GOT3 (cell line): ENCODE measurements at places on chromosomes 12 and 14.

DNA sequence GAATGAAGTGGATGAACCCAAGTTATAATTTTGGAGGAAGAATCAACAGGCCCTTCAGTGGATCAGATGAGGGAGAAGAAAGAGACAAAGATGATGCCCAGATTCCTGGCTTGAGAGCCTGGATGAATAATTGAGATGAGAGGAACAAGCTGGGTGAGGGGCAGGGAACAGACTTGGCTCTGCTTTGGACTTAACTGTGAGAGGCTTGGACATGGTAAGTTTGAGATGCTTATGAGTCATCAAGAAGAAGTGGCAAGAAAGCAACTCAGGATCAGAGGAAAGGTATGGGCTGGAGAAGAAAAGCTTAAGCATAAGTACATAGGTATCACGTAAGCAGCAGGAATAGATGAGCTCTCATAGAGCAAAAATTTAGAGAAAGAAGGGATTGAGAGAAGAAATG, 55.3 kb downstream of the FIGNL2 start:
- DNase-seq = no peak

DNA sequence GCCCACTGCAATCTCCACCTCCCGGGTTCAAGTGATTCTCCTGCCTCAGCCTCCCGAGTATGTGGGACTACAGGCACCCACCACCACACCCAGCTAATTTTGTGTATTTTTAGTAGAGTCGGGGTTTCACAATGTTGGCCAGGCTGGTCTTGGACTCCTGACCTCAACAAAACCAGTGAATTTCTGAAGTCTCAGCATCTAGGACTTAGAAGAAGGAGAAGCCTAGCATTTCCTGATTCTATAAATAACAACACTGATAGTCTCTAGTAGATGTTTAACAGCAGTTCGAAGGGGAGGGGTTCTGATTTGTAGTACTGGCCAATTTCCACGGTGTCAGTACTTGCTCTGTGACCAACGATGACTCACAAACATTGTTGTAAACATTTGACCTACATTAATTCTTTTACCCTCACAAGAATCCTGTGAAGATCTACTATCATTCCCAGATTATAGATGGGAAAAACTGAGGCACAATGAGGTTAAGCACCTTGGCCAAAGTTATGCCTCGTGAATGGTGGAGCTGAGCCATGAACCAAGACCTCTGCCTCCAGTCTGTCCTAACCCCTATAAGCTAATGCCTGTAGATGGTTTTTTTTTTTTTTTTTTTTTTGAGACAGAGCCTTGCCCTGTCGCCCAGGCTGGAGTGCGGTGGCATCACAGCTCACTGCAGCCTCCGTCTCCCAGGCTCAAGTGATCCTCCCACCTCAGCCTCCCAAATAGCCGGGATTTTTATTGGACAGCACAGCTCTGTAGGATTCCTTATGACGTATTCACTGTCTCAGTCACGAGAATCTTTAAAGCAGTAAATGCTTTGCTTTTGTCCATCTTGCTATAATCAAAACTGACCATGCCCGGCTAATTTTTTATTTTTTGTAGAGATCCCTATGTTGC, 5.2 kb downstream of the P2RX4 start:
- no peak for DNase-seq

- DNase-seq = no peak
Observed at GRCh38 chr14:94157197-94157596, 16.9 kb upstream of the PPP4R4 start.

DNA sequence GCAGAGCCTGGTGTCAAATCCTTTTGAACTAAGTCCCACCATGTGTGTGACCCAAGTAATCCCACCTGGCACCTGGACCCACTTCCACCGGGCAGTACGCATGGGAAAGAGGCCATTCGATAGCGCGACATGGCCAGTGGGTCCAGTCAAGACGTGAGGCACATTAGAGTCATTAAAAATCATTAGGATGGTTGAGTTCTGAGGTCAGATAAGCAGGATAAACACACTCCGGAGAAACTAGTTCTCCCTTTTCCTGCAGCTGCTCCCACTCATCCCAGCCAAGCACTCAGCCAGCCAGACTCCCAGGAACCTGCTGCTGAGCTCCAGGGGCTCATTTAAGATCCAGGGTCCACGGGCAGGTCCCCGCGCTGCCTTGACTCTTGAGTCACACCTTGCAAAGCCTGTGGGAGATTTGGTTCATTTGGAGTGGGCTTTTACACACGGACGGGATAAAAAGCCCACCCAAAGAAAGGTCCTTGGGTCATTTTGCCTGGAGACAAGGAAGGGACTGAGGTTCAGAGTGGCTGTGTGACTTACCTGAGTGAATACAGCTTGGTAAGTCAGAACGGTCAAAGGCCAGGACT, 313.9 kb downstream of the BCL11B start:
- DNase-seq = no peak

GRCh38 chr14:79638672-79639266, 572.5 kb downstream of the DIO2 start:
- DNase-seq = no peak

- no peak for DNase-seq
Observed at GRCh38 chr14:53683229-53683628, 273.4 kb downstream of the BMP4 start.

- no peak for DNase-seq
Observed at GRCh38 chr14:98210045-98210672, 1061.8 kb downstream of the BCL11B start.

DNA sequence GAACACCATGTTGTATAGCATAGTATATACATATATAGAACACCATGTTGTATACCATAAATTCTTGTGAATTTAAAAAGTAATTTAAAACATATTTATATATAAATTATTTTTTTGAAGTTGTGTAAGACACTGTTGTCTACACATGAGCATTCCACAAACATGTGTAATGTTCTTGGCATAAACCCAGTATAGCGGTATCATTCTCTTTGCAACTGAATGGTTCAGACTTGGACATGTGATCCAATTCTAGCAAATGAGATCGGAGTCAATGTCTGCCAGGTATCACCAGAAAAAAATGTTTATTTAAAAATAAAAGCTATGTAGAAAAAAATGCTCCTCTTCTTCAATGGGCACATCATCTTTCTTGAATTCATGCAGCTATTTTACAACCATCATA, 33.9 kb downstream of the CEP290 start:
- DNase-seq = no peak

DNA sequence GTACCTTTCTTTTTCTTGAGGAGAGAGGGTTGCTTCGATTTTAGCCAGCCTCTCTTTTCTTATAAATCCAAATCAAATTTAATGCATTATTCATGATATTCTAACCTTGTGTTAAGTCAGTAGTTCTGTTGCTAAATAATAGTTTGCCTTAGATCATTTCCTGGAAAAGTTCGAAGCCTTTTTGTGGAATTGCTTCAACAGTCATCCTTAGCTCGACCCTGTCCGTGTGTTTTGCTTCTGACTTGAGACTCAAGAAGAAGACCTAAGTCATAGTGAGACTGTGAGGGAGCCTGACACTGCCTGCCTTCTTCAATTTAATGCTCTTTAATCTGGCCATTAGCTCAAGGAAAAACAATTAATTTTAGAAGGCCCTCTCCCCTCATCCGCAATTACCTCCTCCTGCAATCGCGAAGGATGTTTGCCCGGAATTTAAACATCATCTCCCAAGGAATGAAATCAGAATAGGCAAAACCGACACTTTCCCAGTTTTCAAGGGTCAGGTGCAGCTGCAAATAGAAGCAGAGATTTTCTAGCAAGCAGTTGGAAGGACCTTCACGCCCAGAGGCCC, 453 bp upstream of the SLC4A8 start:
- DNase-seq = no peak

- no peak for DNase-seq
Observed at GRCh38 chr12:132279184-132279889, 50.1 kb downstream of the GALNT9 start.

DNA sequence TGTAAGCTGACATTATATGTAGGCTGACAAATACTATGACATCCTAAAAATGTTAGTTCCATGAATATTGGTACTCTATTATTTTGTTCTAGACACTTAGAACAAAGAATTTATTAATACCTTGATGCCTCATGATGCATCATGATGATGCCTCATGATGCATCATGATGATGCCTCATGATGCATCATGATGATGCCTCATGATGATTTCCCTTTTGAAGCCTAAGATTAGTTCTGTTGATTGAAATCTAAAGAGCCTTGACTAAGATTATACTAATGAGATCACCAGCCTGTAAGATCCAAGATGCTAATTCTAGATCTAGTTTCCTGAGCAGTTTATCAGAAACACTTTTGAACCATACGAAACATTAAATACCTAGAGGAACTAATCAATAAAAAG, 4.6 kb upstream of the CEP128 start:
- DNase-seq = no peak

- no peak for DNase-seq
Observed at GRCh38 chr12:24389394-24389793, 439.9 kb upstream of the SOX5 start.

- no peak for DNase-seq
Observed at GRCh38 chr12:2322554-2323120, 269.9 kb downstream of the CACNA1C start.

- DNase-seq = no peak
Observed at GRCh38 chr14:74905595-74906142, 17.4 kb downstream of the RPS6KL1 start.

DNA sequence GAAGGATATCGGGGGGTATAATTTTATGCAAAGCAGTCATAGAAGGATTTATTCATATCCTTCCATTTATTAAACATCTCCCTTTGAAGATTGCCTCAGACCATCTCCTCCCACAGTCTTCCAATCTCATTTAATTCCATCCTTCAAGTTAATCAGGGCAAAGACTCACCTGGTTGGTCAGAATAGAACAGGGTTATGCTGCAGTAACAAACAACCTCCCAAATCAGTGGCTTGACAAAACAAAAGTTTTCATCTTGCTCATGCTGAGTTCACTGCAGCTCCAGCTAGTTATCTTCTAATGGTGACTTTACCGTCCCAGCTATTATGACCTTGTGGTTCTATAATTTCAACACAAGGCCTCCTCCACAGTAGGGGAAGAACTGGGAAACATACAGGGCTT, 48.8 kb upstream of the MTERF2 start:
- DNase-seq = no peak

DNA sequence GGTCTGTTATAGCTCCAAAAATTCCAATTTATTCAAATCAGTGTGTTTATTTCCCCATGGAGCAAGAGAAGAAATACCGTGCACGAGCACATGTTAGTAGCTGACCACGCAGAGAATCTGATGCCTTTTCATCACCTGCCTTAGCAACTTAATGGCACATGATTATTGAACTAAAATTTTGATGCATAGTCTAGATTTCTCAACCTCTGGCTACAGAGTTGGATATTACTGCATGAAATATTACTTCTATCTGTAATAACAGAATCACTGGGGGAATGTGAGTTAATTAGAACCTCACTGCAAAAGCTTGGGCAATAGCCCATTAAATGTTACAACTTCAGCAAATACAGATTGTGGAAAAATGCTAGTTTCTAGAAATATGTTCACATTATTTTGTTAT, 335.8 kb downstream of the FLRT2 start:
- no peak for DNase-seq

- DNase-seq = no peak
Observed at GRCh38 chr12:55818140-55818728, 393 bp downstream of the ORMDL2 start.

DNA sequence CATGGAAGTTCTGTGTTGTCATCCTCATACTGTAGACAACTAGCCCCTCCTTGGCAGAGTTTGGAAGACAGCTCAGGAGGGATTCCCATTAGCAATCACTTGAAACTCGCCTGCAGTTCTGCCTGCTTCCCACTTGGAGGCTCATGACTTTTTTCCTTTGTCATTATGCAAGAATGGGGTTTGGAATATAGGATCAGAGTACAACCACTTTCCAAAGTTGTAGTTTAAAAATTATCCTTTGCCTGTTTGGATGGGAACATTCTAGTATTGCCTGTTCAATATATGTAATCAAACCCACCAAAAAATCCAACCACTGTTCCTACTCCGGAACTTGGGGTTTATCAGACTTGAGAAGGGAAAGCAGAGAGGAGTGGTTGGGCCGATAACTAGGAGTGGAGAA, 2.1 kb upstream of the GPD1 start:
- no peak for DNase-seq

DNA sequence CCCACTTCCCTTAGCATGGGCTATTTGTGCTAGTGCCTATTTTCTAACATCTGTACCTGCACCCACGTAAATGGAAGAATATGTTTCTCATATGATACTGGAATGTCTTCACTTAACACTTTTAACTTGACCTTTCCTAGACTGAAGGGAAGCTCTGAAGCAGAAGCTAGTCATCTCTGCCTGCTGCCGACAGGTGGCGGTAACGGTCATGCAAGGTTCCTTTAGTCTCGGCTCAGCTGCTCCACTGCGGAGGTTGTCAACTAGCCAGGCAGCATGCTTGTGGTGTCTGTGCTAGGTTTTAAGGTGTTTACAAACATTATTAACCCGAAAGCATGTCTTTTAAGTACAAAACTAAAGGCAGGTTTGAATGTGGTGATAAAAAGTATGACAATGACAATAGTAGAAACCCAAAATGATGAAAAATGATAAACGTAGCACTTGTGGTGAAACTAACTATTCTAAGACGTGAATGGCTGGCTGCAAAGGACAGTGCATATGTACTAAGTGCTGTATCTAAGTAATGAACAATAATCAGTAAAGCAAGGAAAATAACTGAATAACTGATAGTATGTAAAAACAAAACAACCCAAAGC, 117.2 kb downstream of the GRIN2B start:
- DNase-seq = no peak

DNA sequence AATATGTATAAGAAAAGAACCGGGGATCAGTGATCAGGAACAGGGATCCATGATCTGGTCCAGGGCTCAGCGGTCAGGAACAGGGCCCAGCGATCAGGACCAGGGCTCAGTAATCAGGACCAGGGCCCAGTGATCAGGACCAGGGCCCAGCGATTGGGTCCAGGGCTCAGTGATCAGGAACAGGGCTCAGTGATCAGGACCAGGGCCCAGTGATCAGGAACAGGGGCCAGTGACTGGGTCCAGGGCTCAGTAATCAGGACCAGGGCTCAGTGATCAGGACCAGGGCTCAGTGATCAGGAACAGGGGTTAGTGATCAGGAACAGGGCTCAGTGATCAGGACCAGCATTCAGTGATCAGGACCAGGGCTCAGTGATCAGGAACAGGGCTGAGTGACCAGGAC, 56.3 kb downstream of the TMEM121 start:
- no peak for DNase-seq

DNA sequence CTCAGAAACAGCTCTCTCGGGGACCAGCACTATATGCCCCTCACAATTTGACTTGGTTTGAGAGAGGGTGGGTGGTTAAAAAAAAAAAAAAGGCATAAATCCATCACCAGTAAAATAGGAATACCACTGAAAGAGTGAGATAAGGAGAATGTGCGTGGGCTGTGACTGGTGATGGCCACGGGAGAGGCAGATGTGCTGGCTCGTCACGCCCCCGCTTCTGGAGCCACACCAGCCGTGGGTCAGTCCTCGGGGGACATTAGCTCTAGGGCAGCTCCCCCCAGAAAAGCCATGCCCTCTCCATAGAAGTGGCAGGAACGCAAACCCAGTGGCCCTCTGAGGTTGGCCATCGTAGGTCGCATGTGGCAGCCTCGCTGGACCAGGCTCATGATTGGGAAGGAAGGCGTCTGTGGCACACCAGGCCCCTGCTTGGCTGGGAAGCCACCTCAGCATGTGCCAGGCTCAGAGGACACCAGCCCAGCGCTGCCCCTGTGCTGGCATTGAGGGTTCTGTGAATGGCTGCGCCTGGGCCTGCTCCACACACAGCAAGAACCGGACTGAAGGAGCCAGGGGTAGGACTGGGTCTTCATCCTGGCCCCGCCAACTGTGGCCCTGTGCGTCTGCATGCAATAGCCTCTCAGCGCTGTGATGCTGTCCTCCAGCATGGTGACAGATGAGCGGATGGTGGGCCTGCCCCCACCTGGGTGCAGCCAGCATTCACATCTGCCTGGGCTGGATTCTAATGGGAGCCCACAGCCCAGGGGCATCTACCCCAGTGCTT, 110.5 kb downstream of the PIWIL1 start:
- DNase-seq = no peak

GRCh38 chr14:75831952-75832351, 149.8 kb downstream of the TGFB3 start:
- DNase-seq = no peak
